ENCODE measurements at places on chromosomes 2 and 18.

DNA sequence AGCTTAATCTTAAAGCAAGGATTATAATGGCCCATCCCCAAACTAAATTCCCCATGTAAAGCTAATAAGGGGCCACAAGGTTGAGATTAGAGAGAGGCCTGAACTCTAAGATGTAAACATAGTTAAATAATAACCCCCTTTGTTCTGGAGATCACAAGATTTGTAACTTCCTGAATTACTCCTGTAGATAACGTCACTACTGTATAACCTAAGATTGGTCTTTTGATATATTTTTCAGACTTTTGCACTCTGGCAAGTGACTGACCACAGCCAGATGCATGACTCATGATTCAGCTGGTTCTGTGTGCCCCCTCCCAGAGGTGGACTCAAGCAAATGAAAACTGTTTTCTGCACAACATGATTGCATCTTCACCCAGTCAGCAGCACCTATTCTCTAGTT lies 686.0 kb upstream of the DDX18 start:
- DNase-seq = no peak
- H3K27ac ChIP-seq = no peak overlapping the region
- no peaks in the 10 kb centered on the region for H3K36me3 ChIP-seq
- H3K27me3 ChIP-seq = no peaks in the 10 kb centered on the region
- no peaks in the 10 kb centered on the region for H3K4me1 ChIP-seq
- no peak overlapping the region for H3K4me3 ChIP-seq

DNA sequence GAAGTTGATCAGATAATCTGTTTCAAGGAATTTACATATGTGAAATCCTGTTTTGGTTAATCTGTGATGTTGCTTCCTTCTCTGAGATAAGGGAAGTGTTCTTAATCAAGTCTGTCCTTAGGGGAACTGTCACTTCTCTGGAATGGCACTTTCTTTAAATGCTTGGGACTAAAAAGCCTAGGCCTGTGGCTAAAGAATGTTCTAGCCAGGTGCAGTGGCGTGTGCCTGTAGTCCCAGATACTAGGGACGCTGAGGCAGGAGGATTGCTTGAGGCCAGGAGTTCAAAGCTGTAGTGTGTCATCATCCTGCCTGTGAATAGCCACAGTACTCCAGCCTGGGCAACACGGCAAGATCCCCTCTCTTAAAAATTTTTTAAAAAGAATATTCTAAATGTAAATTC lies 217.6 kb upstream of the SIX3 start:
- H3K36me3 ChIP-seq = no peaks in the 10 kb centered on the region
- H3K4me3 ChIP-seq = no peak overlapping the region
- H3K27ac ChIP-seq = no peak overlapping the region
- H3K4me1 ChIP-seq = no peaks in the 10 kb centered on the region

GRCh38 chr2:46814160-46814961 lies 101.2 kb downstream of the MCFD2 start:
- peaks cover 3% of the 10 kb centered on the region for H3K4me1 ChIP-seq
- H3K27ac ChIP-seq = peak overlapping the region; percentile 81
- H3K4me3 ChIP-seq = no peak overlapping the region

GRCh38 chr2:77391119-77391518 lies 131.1 kb downstream of the LRRTM4 start:
- H3K36me3 ChIP-seq = no peaks in the 10 kb centered on the region
- H3K4me3 ChIP-seq = no peak overlapping the region
- no peaks in the 10 kb centered on the region for H3K4me1 ChIP-seq
- H3K27ac ChIP-seq = no peak overlapping the region

DNA sequence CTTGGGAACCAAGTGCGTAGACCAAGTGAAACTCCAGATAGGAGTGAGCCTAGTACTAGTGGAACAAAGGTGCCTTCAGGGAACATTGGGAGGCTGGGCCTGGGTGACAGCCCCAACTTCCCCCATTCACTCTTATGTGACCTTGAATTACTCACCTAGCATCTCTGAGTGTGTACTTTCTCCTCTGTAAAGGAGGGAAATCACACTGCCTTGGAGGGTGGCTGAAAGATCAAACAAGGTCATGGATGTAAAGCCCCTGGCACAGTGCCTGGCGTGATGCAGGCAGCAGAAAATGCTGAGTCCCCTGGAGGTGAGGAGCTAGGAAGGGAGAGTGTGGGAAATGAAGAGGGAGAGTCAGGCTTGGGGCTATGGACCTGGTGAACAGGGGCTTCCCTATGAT lies 45.9 kb downstream of the MARCO start:
- H3K27ac ChIP-seq = no peak overlapping the region
- no peaks in the 10 kb centered on the region for H3K4me1 ChIP-seq
- DNase-seq = no peak
- no peak overlapping the region for H3K4me3 ChIP-seq
- H3K27me3 ChIP-seq = no peaks in the 10 kb centered on the region
- H3K36me3 ChIP-seq = no peaks in the 10 kb centered on the region

DNA sequence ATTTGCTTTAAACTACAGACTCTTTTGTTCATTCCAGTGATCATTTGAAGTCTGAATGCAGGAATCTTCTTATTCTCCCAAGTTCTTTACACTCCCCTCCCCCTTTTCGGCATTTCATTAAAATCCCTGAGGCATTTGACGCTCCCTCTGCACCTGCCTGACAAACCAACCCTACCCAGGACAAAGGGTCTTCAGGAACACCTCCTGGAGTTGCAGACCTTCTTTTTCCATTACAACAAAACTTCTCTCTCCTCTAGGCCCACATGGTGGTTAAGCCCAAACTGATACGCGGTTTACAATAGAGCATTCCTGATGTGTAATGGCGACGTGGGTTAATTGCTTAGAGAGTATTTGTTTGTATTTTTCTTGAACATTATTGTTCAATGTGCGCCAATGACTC lies 367.4 kb downstream of the FBXO15 start:
- no peak overlapping the region for H3K4me3 ChIP-seq
- no peak for DNase-seq
- H3K27ac ChIP-seq = no peak overlapping the region
- no peaks in the 10 kb centered on the region for H3K27me3 ChIP-seq
- no peaks in the 10 kb centered on the region for H3K4me1 ChIP-seq

Measured in esophagus squamous epithelium (tissue), 5 donors.